ENCODE measurements at places on chromosomes 1 and 21.

GRCh38 chr1:157270705-157271274 lies 132.6 kb upstream of the ETV3 start:
- no peak for DNase-seq

DNA sequence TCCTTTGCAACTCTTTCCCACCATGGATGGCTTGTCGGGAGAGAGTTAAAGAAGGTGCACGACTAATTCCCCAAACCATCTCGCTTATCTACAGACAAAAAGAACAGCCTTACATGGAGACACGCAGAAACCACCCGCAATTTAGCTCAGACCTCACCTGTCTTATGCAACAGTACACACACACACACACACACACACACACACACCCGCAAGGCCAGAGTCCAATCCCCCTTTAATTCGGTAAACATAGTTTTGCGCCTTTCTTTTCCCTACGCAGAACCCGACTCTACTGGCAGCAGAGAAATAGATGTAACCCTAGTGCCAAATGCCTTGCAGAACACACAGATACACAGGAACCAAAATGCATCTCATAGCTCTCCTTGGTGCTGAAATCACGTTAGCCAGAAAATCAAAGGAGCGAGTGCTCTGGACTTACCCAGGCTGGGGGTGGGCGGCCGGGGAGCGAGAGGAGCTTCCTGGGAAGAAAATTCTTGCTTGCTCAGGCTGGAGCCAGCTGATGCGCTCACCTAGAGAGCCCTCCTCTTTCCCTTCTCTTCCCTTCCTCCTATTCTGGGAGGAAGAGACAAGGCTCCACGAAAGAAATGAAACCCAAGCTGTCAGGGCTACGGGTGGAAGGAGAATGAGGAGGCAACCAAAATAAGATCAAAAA lies 470 bp downstream of the TNR start:
- DNase-seq = no peak

- peak; percentile 80 for DNase-seq
Observed at GRCh38 chr1:52867087-52867863, 24.7 kb downstream of the ZYG11A start.

- no peak for DNase-seq
Observed at GRCh38 chr1:158354255-158354654, 561 bp downstream of the CD1E start.

DNA sequence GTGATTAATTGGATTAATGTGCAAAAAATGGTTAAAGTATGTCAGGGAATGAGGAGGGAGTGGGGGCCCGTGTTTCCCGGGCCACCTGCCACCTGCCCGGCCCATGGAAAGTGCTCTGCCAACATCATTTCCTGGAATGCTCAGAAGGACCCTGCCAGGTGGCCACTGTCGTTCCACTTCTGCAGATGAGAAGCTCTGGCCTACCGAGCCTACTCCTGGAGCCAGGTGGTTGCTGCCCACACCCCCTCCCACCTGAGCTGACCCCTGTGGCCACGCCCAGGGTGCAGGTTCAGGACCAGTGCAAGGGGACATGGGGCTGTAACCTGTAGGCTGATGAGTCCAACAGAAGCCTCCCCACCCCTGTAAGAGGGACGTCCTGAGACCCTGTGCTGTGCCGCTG lies 99.7 kb downstream of the PRDM16 start:
- DNase-seq = no peak

- no peak for DNase-seq
Observed at GRCh38 chr21:42696501-42697040, 43.1 kb downstream of the PDE9A start.

DNA sequence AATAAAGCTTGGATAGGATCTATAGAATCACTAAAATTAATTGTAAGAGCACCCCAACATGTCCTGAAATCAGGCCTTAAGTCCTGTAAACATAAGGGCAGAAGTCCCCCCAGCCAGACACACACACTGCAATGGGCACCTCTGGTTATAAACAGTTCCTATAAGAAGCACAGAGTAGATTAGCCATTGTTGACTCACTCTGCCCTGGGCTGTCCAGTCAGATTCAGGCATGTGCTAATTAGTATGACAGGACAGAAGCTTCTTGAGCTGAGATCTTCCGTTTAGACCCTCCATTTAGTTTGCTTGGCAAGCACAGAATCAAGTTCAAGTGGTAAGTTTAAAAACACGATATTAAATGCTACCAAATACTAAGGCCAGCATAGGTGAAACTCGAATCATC lies 11.8 kb upstream of the DENND1B start:
- DNase-seq = no peak

DNA sequence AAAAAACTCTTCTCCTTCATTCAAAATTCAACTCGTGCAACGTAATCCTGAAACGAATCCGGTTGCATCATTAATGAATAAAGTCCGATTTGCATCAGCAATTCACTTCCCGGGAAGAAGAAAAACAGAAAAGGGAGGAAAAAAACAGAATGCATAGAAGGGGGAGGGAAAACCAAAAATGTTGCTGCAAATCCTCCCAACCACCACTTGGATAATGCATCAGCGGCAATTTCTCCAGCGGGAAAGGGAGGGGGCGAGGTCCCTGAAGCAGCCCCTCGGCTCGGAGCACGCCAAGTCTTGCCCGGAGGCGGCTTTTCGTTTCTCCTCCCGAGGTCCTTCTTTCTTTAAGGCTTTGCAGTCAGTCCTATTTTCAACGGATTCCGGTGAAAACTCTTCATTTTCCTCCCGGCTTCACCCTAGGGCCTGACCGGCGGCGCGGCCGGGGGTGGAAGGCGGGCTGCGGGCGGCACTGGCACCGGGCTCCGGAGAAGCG lies 723 bp downstream of the CDC42BPA start:
- peak; percentile 49 for DNase-seq

- DNase-seq = no peak
Observed at GRCh38 chr1:222772996-222773379, 36.0 kb downstream of the FAM177B start.

- no peak for DNase-seq
Observed at GRCh38 chr1:91226741-91227140, 177.9 kb downstream of the HFM1 start.

DNA sequence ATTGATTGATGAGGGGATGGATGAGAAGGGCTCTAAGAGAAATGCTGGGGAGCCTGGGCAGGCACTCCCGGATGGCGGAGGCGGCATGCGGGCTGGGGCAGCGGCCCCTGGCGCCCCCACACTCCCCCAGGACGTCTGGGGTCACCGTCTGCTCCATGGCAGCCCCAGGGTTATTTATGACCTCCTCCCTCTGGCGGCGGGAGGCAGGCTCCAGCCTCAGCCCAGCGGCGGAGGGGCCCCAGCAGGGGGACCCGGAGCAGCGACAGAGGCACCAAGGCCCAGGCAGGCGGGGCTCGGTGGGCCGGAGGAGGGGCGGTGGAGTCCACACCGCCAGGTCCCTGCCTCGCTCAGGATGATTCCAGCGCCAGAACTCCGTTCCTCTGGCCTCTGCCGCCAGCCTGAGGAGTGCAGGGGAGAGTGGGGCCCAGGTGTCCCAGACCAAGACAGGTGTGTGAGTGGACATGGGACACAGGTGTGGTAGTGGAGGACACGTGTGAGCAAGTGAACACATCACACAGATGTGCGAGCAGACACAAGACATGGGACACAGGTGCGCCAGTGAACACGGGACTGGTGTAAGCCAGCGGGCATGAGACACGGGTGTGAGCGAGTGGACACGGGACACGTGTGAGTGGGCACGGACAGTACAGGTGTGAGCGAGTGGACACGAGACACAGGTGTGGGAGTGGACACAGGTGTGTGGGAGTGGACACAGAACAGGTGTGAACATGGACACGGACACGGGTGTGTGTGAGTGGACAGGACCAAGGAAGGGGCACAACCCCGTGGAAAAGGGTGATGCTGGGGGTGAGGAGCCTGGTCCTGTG lies 2.5 kb upstream of the SAMD11 start:
- DNase-seq = peak; percentile 76

GRCh38 chr1:186511761-186512637 lies 51.1 kb upstream of the PDC start:
- no peak for DNase-seq

- no peak for DNase-seq
Observed at GRCh38 chr1:91745640-91746373, 140.1 kb downstream of the TGFBR3 start.

DNA sequence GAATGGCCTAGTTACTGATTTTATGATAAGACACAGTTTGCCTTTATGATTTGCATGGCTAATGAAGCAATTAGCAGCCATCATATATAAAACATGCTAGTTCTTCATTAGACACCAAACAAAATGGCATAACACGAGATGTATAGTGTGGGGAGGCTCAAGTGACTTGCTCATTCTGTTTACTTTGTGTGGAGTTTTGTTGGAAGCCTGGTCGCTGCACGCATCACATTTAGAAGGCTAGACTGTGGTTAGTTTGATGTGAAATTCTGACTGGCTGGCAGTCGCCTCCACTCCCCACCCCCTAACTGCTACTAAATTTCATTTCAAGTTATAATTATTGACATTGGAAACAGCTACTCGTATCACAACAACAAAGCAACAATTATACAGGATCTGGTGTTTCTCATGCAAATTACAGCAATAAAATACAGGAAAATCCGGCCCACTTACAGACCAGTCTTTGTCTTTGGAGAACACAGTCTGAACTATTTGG lies 356.1 kb downstream of the LMO4 start:
- DNase-seq = no peak

DNA sequence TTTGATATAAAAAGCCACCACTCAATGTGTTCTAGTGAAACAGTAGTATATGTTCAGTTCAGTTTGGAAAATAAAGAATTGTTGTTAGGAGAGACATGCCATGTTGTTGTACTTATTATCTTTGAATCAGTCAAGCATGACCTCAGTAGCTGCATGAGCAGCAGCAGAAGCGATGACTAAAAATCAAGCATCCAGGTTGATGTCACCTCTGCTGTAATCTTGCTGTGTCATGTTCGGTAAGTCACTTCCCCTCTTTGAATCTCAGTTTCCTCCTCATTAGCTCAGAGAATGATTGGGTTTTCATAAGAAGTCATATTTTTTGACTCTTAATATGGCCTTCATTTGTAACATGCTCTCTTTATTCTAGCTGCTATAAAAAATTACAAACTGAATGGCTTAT lies 428.4 kb upstream of the B3GALT2 start:
- DNase-seq = no peak

GRCh38 chr1:118988186-118989005 lies at the start of gene TBX15:
Gene TBX15 (minus strand): TSS chr1:118988343. CDS start chr1:118987795, 548 bp downstream.
- no peak for DNase-seq

All from GM13976 (cell line).